Adrenal gland (tissue), 19 donors: ENCODE measurements at places on chromosomes 7 and 10. TPM values are rescaled to one million over a fixed set of nuclear protein-coding genes. Genes with fewer than 3 reads are reported as not detected.

DNA sequence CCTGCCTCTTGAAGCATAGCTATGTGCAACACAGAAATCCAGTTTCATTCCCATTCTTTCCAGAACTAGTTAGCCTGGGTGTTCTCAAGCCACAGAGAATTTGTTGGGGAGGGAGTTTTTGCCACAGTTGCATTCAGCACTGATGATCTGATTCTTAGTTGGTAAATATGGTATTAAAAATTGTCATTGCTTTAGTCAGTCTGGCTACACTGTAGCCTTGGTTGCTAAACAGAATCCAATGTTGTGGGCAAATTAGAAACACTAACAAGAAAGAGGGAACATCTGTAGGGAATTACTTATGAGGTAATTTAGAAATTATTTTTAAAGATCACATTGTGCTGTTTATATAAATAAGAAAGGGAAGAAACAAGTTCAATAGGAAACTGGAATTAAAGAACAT is 57.0 kb upstream of the CC2D2B start:
- no peaks in the 10 kb centered on the region for H3K36me3 ChIP-seq
- H3K4me3 ChIP-seq, result no peak overlapping the region
- H3K27ac ChIP-seq, result no peak overlapping the region
- no peaks in the 10 kb centered on the region for H3K4me1 ChIP-seq

DNA sequence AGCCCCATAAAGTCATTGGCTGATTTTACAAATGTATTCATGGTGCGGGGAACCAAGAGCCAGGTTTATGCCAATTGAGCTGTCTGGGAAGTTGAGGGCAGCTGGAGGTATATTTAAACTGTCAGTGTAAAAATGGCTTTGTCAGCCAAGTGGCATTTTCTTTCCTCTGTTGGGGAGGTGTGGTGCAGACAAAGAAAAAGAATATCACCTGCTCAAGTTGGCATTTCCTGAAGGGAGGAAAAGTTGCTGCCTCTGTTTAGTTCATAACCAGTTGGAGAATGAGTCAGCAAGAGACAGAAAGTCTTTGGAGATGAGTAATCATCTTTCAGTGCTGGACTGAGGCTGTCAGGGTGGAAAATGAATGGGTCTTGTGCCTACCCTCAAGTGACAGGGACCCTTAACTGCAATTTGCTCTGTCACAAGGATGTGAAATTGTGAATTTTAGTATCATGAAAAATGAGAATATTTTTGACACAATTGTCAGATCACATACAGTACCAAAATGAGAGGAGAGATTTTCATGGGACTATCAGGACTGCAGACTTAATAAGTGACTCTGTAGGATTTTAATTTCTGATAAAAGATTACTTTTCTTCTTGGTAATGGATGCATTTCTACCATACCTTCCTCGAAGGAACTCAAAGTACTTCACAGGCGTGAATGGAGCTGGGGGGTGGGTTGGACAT is 137.3 kb downstream of the ANLN start:
- H3K36me3 ChIP-seq, result no peaks in the 10 kb centered on the region
- no peaks in the 10 kb centered on the region for H3K4me1 ChIP-seq
- DNase-seq, result no peak
- no peaks in the 10 kb centered on the region for H3K27me3 ChIP-seq
- H3K4me3 ChIP-seq, result no peak overlapping the region

LIPF gene
- total RNA-seq, result not detected

DNA sequence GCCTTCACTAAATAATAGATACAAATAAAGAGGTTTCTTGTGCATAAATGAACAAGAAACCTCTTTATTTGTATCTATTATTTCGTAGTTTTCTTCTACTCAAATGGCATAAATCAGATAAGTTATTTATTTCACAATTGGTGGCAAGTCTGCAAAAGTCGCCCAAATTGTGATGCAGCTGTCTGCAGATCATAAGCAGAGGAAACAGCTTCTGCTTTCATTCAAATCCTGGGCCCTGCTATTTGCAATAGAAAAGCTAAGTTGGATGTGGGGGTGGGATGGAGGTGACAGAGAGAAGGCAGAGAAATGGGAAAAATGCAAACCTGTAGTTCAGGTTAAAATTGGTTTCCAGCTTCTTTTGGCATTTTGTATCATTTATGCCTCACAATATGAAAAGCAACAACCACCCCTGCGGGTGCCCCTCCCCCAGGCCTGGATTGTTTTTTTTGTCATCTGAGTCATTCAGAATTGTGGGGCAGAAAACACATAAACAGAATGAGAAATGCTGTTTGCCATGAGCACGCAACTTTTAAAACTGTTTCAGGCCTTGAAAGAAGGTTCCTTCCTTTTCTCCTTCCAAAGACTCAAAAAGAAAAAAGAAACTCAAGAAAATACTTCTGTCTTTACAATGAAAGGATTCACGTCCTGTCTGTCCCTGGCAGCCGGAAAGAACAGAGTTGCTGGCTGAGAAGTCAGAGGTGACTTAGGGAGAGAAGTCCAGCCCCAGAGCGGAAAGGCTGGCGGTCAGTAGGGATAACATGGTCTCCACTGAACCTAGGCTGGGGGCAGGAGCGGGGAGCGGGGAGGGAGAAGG is 132.9 kb downstream of the BAMBI start:
- H3K27me3 ChIP-seq, result no peaks in the 10 kb centered on the region
- H3K4me1 ChIP-seq, result peaks cover 39% of the 10 kb centered on the region
- peak; percentile 66 for DNase-seq
- H3K4me3 ChIP-seq, result no peak overlapping the region

SLC16A9 gene
- 203 TPM for total RNA-seq

GRCh38 chr7:131583430-131583829 is 27.0 kb upstream of the PODXL start:
- no peaks in the 10 kb centered on the region for H3K36me3 ChIP-seq
- no peak overlapping the region for H3K4me3 ChIP-seq
- H3K4me1 ChIP-seq, result no peaks in the 10 kb centered on the region
- H3K27me3 ChIP-seq, result no peaks in the 10 kb centered on the region

TRIM50 gene
- not detected for total RNA-seq

DNA sequence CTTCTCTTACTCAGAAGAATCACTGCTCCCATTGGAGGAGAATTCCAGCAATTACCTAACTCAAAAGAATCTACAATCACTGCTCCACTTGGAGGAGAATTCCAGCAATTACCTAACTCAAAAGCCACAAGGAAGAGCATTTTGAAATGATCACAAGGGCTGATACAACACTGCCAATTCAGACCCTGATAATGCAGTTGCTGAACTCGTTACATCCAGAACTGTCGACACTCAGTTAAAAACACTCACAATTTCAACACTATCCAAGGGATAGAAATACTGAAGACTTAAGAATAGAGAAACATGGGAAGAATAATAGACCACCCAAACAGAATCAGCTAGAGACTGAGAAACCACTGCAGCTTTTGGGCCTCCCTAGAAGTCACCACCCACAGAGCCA is 27.8 kb downstream of the AFAP1L2 start:
- H3K27ac ChIP-seq, result no peak overlapping the region
- H3K36me3 ChIP-seq, result no peaks in the 10 kb centered on the region
- H3K27me3 ChIP-seq, result no peaks in the 10 kb centered on the region

ZKSCAN1 gene
- total RNA-seq, result 93.5 TPM

SEC24C gene
- 133 TPM for total RNA-seq

NOLC1 gene
- total RNA-seq, result 32.3 TPM

H2BK1 gene
- not detected for total RNA-seq

DNA sequence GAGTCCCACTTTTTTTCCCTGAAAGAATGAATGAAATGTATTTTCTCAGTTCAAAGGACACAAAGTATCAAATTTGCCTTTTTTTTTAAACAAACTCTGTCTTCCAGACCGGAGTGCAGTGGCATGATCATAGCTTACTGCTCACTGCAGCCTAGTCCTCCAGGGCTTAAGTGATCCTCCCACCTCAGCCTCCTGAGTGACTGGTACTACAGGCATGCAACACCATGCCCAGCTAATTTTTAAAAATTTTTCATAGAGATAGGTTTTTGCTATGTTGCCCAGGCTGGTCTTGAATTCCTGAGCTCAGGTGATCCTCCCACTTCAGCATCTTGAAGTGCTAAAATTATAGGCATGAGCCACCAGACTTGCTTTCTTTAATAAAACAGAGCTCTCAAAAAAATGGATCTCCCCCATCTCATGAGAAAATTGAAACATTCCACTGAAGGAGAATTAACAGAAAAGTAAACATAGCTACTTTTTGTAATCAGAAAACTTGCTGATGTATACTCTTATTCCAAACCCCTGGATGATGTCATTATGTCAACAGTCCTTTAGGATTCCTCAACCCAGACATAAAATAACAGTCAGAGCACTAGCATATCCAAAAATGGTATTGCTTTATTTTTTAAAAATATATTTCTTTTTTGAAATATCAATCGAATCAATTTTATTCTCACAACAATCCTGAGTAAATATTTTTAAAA is 12.3 kb upstream of the TRDMT1 start:
- DNase-seq, result no peak
- no peaks in the 10 kb centered on the region for H3K27me3 ChIP-seq
- no peak overlapping the region for H3K4me3 ChIP-seq

MYH16 gene
- total RNA-seq, result 0.28 TPM

DNA sequence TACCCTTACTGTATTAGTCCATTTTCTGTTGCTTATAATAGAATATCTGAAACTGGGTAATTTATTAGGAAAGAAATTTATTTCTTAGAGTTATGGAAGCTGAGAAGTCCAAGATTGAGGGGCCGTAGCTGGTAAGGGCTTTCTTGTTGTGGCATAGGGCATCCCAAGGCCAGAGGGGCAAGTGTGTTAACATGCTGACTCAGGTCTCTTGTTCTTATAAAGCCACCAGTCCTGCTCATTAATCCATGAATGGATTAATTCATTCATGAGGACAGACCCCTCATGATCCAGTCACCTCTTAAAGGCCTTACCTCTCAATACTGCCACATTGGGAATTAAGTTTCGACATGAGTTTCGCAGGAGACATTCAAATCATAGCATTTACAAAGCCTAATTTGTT is 2.4 kb downstream of the ARMC10 start:
- peaks cover 29% of the 10 kb centered on the region for H3K4me1 ChIP-seq
- no peaks in the 10 kb centered on the region for H3K27me3 ChIP-seq
- H3K4me3 ChIP-seq, result no peak overlapping the region
- H3K36me3 ChIP-seq, result no peaks in the 10 kb centered on the region

DNA sequence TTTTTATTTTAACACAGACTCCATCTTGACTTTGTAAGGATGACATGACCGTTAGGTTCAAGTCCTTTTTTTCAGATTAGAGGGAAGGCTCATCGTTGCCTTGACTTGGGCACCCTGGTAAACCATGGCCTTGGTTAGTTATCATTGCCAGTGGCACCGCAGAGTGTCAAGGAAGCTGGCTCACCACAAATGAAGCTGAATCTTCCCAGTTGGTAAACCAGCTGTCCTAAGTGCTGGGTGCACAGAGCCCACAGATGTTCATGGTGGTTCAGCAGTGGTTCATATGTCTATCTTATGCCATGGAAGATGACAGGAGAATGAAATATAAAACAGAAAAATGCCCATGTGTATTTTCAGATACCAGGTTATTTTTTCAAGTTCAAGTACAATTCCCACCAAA is 273.6 kb downstream of the PLXDC2 start:
- DNase-seq, result no peak
- no peaks in the 10 kb centered on the region for H3K27me3 ChIP-seq
- H3K4me3 ChIP-seq, result no peak overlapping the region
- H3K27ac ChIP-seq, result no peak overlapping the region

DNA sequence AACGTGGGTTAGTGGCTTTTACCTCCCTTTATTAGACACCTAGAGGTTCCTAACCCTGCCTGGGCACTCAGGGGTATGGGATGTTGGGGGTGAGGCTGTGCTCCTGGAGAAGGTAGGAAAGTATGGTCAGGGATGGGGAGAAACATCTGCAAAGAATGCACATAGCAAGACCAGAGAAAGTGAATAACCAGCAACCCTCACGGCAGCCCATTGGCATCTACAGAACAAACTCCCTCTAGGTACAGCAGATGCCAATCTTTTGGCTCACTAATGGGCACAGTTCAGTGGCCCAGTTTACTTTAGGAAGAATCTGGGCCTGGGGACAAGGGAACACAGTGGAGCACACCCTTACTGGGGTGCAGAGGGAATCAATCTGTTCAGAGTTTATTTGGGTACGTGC is 143.9 kb downstream of the JAZF1 start:
- H3K4me1 ChIP-seq, result peaks cover 17% of the 10 kb centered on the region
- no peaks in the 10 kb centered on the region for H3K27me3 ChIP-seq
- no peak for DNase-seq

TTYH3 gene
- 59.4 TPM for total RNA-seq

DNA sequence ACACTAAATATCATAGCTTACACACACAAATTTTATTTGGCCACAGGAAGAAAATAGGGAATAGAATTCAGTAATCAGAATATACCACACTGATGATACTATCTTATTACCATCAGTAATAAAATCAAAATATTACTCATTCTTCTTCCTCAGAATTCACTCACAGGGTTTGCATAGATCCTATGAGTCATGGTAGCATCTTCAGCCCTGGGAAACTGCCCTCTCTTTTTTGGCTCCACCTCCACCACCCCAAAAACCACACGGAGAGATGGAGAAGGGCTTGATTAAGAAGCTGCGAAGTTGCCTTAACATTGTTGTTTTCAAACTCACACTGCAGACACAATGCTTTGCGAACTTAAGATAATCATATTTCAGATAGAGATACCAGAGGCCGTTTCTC is 154.1 kb upstream of the AHR start:
- no peak overlapping the region for H3K4me3 ChIP-seq
- H3K4me1 ChIP-seq, result peaks cover 6% of the 10 kb centered on the region
- H3K27ac ChIP-seq, result no peak overlapping the region
- no peak for DNase-seq
